ENCODE measurements at places on chromosomes 13 and 19.

GRCh38 chr13:35596321-35597030 is 120.0 kb upstream of the MAB21L1 start:
- no peak for DNase-seq

DNA sequence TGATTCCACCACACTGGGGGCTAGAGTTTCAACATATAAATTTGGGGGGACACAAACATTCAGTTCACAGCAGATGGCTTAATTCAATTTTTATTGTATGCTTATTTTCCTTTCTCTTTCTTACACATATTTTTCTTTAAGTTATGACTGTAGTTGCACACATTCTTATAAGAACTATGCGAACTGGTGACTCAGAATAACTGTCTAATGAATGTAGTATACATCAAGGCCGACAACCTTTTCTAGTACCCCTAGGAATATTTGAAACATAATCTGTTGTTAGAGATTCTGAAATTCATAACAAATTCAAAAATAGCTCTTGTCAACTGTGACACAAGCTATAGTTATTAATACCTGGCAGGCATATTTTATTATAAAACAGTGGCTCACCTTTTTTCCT is 695.6 kb downstream of the PCDH9 start:
- DNase-seq = no peak

DNA sequence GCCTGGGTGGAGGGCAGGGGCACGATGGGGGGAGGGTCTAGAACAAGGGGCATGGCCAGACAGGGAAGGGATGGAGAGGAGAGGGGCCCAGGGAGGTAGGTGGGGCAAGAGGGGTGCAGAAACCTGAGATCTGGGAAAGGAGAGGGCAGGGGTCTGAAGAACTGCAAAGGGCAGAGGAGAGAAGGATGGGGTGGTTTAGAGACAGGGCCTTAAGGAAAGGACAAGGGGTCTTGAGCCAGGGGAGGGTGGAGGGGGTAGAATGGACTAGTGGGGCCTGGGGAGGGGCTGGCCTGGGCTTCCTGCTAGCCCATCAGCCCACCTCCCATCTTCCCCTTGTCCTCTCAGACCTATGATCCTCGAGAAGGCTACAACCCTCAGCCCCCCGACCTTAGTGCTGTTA is 72.5 kb downstream of the RYR1 start:
- DNase-seq = no peak

GRCh38 chr13:96898212-96898611 is 96.1 kb downstream of the OXGR1 start:
- DNase-seq = no peak

DNA sequence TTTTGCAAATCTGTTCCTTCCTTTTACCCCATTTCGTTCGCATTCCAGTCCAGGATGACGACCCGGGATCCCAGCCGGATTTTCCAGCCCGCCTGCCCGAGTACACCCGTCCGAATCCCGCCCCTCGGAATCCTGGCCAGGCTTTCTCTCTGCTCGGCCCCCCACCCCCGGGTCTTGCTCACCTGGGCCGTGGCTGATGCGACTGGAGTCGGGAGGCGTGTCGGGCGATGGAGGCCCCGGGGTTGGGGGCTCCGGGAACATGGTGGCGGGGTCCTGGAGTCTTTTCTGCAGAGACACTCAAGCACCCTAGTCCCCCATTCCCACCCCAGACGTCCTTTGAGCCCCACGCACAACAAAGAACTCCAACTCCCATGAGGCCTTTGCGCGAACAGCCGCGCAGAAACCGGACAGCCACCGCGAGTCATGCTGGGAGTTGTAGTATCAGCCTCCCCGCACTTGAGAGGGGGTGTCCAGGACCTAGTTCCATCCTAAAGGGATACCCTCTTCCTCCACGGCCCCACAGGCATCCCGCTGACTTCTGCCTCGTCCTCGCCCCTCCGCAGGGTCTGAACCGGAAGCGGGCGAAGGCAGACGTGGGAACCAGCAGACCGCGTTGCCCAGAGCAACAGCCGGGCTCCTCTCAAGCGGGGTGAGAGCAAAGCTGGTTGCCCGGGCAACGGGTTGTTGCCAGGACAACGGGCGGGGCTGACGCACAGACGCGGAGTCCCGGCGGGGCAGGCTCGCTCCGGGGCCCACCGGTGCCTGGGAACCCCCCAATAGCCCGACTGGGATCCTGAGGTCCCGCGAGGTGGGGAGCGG is 1.1 kb downstream of the SYT5 start:
- DNase-seq = no peak

- no peak for DNase-seq
These were observed at the start of gene BCAM for GRCh38 chr19:44808463-44809371. Gene BCAM, plus strand, starts transcription at chr19:44809103. Its CDS starts 22 bp downstream, at chr19:44809125.

DNA sequence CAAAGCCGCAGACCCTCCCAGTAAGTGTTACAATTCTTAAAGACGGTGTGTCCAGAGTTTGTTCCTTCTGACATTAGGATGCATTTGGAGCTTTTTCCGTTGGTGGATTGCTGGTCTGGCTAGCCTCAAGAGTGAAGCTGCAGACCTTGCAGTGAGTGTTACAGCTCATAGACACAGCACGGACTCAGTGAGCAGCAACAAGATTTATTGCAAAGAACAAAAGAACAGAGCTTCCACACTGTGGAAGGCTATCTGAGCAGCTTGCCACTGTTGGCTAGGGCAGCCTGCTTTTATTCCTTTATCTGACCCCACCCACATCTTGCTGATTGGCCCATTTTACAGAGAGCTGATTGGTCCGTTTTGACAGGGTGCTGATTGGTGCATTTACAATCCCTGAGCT is 242.8 kb upstream of the SGCG start:
- DNase-seq = no peak

DNA sequence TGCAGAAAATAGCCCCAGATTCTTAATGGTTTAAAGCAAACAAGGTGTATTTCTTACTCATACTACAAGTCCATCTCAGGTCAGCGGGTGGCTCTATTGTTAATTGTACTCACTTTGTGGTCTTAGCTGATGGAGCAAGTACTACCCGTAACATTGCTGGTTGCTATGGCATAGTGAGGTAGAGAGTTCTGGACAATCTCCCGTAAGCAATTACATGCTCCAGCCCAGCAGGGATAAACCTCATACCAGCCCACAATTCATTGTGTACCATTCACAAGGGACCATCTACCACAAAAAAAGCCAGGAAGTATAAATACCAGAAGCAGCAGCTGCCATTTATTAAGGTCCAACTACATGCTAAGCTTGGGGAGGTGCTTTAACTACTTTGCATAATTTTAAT is 167.1 kb downstream of the PCDH9 start:
- DNase-seq = no peak

- no peak for DNase-seq
These were observed 124.1 kb upstream of the UQCRFS1 start for GRCh38 chr19:29337029-29337428.

GRCh38 chr13:98457053-98457452 is 119.9 kb downstream of the STK24 start:
- no peak for DNase-seq

- no peak for DNase-seq
These were observed 75.9 kb downstream of the ESD start for GRCh38 chr13:46721054-46721453.

- DNase-seq = no peak
These were observed 449.7 kb downstream of the IRS2 start for GRCh38 chr13:109336730-109337129.

GRCh38 chr13:40874138-40874779 is 84.8 kb downstream of the SLC25A15 start:
- no peak for DNase-seq

- no peak for DNase-seq
These were observed 36.4 kb upstream of the IGSF23 start for GRCh38 chr19:44576843-44577565.

GRCh38 chr19:4678881-4679790 is 9.0 kb upstream of the MYDGF start:
- DNase-seq = no peak

DNA sequence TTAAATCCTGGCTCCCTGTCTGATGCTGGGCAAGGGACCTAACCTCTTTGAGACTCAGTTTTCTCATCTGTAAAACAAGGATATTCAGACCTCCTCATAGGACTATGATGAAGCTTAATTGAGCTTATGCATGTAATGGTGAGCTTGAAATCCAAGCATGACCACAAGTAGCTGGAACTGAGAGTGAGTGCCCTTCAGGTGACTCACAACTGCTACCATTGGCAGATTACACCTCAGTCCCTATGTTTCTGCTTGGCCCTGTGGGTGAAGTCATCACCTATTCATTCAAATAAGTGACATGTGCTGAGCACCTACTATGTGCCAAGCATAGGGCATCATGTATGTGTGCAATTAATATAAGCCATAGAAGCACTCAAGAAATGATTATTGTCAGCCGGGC is 25.7 kb downstream of the NOVA2 start:
- no peak for DNase-seq

- no peak for DNase-seq
These were observed 3.4 kb downstream of the SLITRK1 start for GRCh38 chr13:83878691-83879430.

DNA sequence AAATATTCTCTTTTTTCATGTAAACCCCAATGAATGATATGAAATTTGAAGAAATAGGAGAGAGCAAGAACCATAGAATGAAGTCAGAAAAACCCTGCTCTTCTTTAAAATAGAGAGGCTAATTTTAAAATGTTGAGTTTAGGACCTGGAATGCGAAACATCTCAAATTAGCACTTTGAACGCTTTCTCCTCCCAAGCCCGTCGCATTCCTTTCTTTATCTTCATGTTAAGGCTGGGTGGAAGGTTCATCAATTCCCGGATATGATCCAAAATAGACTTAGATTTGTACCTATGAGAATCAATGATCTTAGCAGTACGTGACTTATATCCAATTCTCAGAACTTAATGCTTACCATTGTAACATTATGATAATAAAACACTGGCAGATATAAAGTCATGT is 24.1 kb upstream of the LGALS16 start:
- no peak for DNase-seq

DNA sequence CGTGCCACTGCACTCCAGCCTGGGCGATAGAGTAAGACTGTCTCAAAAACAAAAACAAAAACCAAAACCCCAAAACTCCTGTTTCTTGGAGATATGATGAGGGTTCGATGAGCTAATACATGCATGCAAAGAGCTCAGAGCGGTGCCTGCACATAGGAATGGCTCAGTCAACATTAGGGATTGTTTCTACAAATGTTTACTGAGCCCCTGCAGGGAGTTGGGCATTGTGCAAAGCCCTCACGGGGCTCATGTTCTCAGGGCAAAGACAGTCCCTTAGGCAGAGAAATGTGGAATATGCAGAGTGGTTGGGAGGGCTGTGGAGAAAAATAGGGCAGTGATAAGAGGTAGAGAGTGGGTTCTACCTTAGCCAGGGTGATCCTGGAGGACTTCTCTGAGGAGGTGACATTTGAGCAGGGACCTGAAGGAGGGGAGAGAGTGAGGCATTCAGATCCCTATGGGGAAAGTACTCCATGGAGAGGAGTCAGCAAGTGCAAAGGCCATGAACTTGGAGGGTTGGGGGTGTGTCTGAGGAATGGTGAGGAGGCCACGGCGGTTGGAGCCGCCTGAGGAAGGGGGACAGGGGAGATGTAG is 1.5 kb upstream of the EHD2 start:
- no peak for DNase-seq

DNA sequence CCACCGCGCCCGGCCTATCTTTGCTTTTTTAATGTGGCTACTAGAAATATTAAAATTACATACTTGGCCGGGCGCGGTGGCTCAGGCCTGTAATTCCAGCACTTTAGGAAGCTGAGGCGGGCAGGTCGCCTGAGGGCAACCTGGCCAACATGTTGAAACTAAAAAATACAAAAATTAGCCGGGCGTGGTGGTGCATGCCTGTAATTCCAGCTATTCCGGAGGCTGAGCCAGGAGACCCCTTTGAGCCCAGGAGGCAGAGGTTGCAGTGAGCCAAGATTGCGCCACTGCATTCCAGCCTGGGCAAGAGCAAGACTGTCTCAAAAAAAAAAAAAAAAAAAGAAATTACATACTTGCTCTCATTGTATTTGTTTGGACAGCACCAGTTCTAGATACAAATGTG is 34.8 kb upstream of the DPRX start:
- DNase-seq = no peak

DNA sequence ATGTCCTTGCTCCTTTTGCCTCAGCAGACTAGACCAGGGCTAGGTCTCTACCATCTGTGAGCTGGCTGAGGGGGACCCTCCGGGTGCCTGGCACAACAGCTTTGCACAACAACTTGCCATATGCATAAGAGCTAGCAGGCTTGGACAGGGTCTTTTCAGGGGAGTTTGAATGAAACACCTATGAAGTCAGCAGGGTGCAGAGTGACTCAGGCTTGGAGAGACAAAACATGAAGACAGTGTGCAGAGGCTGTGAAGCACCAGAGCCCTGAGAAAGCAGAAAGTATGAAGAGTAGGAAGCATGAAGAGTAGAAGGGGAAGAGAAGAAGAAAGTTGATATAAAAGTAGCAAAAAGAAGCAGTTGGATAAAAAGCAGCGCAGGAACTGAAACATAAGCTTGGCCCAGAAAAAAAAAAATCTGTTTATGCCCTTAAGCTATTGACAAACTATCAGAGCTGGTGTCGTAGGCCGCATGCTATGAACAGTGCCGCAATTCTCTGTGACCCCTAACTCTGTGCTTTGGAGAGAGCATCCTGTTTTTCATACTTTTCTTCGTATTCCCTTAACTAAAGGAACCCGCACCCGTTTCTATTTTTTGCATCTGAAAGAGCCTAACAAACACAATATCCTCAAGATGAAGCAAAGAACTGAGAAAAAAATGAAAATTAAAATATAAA is 52.7 kb upstream of the FAM216B start:
- DNase-seq = no peak
